ENCODE measurements at places on chromosomes 12 and 14.

DNA sequence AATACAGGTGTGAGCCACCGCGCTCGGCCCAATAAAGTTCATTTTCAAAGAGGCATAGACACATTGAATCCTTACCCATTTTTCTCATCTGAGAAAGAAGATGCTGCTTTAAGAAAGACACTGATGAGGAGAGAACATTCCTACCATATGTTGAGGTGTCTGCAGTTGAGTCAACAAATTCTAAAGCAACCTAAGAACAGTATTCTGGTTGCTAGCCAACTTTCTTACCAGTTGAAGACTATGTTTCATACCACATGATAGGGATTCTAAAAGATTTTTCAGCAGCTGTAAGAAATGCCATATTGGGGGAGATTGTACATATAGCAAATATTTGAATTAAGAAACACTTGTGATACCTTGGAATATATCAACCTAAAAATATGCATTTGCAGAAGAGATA lies 160.1 kb downstream of the SRGAP1 start:
- no peak for DNase-seq

DNA sequence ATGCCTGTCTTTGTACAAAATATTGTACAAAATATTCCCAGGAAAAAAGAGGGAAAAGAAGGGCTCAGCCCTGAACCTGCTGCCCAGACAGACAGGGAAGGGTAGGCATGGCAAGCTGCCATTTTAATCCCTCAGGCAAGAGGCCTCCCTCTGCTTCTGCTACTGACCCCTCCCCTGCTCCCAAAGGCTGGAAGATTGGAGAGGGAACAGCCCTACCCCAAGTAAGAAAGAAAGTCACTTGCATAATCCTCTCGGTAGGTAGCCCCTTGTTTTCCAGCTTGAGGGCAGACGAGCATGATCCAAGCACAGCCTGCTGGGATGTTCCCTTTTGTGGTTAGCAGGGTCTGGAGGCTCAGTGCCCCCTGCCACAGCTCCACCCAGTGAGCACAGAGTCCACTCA lies 20.7 kb downstream of the ADCY6 start:
- DNase-seq: no peak

GRCh38 chr12:81759190-81760051 lies at the start of gene PPFIA2:
Gene PPFIA2 (minus strand): TSS chr12:81759350.
- DNase-seq: no peak

DNA sequence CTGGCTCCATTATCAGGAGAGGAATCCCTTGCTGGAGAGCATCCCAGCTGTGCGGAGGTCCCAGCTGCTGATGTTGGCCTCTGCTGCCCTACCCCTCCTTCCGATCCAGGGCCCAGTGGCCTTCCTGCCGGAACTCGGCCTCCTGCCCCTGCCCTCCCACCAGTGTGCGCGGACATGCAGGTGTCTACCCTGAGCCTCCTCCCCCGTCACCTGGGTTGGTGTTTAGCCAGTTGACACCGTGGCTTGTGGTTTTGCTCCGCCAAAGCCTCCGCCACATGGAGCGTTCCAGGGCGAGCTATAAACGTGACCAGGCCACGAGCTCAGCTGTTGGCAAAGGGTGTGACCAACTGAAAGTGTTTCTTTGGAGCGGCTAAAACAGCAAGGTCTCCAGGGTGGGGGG lies 1104.3 kb downstream of the BCL11B start:
- DNase-seq: no peak

DNA sequence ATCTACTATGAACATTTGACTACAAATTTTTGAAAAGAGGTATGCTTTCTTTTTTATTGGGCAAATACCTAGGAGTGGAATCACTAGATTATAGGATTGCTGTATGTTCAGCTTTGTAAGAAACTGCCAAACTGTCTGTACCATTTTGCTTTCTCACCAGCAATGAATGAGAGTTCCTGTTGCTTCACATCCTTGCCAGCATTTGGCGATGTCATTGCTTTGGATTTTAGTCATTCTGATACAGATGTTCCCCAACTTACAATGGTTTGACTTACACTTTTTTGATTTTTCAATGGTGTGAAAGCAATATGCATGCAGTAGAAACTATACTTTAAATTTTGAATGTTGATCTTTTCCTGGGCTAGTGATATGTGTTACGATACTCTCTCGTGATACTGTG lies 328.7 kb downstream of the RAD51B start:
- DNase-seq: no peak

- DNase-seq: no peak
Observed at GRCh38 chr12:62581288-62582064, 114.8 kb downstream of the MON2 start.

DNA sequence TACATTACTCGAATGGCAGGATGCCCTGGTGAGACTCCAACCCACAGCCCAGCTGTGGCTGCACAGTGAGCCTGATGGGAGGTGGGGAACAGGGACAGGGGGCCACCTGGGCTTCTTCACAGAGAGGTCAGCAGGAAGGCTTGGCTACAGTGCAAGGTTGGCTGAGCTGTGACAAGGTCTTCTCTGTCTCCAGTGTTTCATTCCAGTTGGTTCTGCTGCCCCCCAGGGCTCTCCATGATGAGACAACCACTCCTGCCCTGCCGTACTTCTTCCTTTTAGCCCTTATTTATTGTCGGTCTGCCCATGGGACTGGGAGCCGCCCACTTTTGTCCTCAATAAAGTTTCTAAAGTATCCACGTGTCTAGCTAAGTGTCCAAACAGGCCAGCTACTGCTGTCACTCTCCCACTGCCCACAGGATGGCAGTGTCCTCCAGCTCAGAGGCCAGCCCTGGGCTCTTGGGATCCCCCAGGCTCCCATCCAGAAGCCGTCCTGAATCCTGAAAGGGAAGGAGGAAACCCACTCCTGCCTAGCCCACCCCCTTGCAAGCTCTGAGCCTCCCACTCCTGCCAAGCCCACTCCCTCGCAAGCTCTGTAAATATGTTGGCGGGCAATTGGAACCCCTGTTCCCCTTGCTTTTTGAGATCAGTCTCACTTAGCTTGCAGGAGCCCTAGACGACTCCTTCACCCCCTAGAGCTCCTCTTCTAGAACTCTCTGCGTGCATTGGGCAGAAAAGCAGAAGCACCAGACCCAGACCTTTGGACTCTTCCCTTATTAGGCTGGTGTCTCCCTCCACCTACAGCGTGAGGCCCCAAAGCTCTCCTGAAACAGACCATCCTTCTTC lies 5.4 kb downstream of the C1QL4 start:
- DNase-seq: no peak

DNA sequence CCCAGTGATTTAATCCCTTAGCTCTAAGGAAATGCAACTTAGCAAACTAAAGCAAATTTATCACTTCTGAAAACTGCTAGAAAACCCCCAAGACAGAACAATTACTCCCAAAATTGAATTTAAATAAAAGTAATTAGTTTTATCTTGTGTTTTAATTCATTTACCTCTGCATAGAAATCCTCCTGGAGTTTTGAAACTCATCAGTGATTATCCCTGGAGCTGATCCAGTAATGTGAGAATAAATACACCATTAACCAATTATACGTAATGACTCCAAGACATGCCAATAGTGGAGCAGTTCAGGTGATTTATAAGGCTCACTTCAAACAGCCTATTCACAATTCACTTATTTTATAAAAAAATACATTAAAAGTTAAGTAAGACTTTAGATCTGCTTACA lies 855.3 kb upstream of the FLRT2 start:
- DNase-seq: no peak

DNA sequence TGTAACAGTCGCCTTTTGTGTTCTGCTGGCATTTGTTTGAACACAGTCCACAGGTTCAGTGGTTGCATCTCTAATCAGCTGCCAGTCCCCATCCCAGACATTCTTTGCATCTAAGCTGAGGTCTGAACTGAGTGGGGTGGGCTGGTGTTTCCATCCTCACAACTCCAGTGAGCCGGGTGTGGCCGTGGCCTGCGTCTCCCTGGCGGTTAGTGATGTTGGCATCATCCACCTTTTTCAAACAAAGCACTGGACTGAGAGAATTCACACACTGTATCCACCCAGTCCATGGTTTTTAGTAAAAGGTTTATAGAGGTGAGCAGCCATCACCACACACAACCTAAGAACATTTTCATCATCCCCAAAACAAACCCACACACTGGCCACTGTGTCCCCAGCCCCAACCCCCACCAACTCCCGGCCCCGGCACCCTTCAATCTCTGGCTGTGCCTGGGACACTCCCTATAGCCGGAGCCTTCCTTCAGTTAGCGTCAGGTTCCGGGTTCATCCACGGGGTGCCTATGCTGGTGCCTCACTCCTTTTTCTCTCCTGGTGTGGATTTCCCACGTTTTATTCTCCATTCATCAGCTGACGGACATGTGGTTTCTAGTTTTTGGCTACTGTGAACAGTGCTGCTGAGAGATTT lies 6.5 kb downstream of the DDX51 start:
- no peak for DNase-seq

- DNase-seq: no peak
Observed at GRCh38 chr12:112599871-112600270, 181.1 kb downstream of the PTPN11 start.

GRCh38 chr12:547883-548470 lies 88.2 kb downstream of the B4GALNT3 start:
- no peak for DNase-seq

DNA sequence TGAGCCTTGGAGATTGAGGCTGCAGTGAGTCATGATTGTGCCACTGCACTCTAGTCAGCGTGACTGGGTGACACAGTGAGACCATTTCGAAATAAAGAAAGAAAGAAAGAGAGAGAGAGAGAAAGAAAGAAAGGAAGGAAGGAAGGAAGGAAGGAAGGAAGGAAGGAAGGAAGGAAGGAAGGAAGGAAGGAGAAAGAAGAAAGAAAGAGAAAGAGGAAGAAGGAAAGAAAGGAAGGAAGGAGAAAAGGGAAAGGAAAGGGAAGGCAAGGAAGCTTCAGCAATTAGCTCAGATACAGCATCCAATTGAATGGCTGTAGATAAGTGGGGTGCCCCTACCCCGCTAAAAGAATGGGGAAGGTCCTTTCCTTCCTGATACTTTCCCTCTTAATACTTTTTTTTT lies 9.5 kb upstream of the NAA30 start:
- DNase-seq: no peak

GRCh38 chr12:7102582-7102981 lies 6.4 kb downstream of the C1RL start:
- DNase-seq: no peak

DNA sequence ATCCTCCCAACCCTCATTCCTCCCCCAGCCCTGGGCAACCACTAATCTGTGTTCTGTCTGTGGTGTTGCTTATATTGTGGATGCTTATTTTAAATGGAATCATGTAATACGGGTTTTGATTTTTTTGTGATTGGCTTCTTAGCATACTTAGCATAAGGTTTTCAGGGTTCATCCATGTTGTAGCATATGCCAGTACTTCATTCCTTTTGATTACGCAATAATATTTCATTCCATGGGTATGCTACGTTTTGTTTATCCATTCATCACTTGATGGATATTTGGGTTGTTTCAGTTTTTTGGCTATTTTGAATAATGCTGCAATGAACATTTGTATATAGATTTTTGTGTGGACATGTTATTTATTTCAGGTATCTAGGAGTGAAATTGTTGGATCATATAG lies 82.9 kb downstream of the TSPAN9 start:
- DNase-seq: no peak

- DNase-seq: no peak
Observed at GRCh38 chr12:115932066-115932465, 345.4 kb downstream of the MED13L start.

GRCh38 chr12:86950444-86950843 lies 694.3 kb upstream of the MGAT4C start:
- peak; percentile 36 for DNase-seq

- DNase-seq: no peak
Observed at GRCh38 chr12:105347499-105347898, 17.0 kb downstream of the C12orf75 start.

DNA sequence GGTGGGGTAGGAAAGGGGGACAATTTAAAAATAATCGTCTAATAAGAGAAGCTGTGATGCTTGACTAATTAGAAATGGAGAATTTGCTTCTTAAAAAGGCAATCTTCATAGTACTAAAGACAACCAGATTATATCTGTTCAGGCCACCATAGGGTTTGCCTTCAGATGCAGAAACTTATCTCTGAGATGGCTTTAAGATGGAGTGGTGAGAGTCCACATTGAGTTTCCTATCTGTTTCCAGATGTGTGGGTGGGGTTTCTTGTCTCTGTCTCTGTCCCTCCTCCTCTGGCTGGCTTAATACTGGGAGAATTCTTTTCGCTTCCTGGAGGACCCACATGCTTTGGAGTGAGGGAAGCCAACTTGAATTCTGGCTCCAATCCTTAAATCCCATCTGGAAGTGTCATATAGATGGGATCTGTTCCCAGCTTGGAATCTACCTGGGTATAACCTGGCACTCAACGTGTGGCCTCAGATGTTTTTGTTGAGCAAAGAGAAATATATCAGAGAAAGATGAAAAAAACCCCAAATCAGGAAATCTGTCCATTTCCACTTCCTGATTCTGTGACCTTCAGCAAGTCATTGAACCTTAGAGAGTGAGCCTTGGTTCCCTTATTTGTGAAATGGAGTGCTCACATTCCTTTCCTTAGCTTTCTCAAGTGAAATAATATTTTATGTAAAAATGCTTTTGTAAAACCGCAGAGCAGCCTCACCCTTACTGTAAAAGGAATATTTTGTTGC lies 66.4 kb downstream of the CHST11 start:
- DNase-seq: no peak

All from NCI-H187 treated with DMSO at 0.1 percent for 48 hours (cell line).